Activated naive CD4-positive, alpha-beta T cell (primary cell): ENCODE measurements at places on chromosomes 6 and 20.

DNA sequence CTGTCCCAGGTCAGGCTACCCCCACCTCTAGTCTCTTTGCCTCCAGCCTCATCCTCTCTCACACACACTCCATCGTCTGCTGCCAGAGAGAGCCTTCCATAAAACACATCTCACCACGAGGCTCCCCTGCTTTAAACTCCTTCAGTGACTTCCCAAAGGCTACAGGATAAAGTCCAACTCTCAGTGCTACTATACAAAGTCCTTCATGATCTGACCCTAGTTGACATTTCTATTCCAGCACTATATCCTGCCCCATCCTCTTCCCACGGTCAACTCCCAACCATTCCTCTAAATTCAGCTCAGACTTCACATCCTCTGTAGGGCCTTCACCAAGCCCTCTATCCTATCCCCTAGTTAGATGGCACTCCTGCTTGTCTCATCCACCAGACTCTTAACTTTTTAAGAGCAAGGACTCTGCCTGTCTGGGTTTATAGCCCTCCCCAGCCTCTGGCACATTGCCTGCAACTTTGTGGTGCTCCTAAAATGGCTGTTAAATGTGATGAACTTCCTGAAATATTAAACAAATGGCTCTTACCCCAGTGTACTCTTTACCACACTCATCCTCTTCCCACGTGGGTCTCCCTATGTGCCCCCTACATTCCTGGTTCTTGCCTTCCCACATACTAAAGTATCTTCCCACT is 36.1 kb downstream of the KIF16B start:
- no peak for DNase-seq

- DNase-seq: no peak
Observed at GRCh38 chr20:43789593-43789992, 62.8 kb upstream of the GTSF1L start.

- no peak for DNase-seq
Observed at GRCh38 chr6:44076356-44077213, 50.7 kb downstream of the MRPL14 start.

- DNase-seq: no peak
Observed at GRCh38 chr6:22612236-22612635, 42.9 kb downstream of the HDGFL1 start.

DNA sequence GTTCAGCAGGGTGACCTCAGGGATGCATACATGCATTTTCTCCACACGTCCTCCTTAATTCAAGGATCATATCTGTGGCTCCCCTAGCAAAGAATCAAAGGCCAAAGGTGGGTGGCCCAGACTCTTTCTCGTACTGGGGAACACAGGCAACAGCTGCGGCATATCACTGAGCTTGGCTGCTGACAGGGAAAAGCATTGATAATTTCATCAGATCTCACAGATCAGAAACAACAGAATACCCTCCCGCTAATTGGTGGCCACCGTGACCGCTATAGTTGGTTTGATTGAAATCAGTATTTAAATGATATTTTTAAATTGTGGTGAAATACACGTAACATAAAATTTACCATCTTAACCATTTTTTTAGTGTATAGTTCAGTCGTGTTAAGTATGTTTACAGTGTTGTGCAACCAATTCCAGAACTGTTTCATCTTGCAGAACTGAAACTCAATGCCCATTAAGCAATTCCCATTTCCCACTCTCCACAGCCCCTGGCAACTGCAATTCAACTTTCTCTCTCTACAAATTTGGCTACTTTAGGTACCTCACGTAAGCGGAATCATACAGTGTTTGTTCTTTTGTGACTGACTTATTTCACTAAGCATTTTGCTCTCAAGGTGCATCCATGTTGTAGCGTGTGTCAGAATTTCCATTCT is 74.7 kb upstream of the TMEM170B start:
- no peak for DNase-seq

DNA sequence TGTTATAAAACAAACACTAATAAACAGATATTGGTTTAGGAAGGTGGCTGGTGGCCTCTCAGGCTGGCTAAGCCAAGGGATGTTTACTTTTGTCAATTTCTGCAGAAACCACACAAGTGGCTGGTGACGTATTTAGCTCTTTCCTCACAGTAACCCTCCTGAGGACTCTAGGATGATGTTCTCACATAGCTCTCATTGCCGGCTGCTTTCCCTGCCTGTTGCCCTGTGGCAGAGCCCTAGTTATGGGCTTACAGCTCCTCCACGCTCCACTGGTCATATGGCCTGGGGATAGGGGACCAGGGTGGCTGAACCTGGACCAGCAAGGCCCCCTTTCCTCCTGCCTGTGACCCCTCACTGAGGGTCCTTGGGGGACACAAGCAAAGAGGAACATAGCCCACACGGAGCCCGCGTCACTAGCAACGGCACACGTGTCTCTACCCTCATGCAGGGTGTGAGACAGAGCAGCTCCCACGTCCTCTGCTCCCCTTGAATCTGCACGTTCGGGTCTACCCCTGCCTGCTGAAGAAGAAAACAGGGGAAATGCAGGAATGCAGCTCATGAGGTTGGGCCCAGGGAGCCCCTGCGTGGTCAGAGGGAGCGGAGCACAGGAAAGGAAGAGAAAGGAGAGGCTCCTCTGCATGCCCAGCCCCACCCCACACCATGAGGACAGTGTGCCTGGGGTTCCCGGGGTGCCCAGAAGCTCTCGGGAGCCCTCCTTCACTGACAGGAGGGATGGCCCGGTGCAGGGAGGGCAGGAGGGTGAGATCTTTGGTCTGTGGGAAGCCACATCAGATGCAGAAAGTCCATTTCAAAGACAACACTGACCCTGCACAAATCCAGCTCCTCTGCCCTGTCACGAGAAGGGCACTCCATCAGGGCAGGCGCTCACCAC is 13.9 kb downstream of the RAMACL start:
- DNase-seq: no peak

GRCh38 chr6:52551483-52552277 is 25.2 kb downstream of the TRAM2 start:
- no peak for DNase-seq

GRCh38 chr6:139643986-139644385 is 269.5 kb upstream of the CITED2 start:
- DNase-seq: no peak

- DNase-seq: no peak
Observed at GRCh38 chr6:132140189-132140588, 189.0 kb upstream of the CCN2 start.

- no peak for DNase-seq
Observed at GRCh38 chr20:45114465-45115385, at the start of gene WFDC5. Gene WFDC5, minus strand, starts transcription at chr20:45115174. Its CDS starts 91 bp downstream, at chr20:45115083.

- no peak for DNase-seq
Observed at GRCh38 chr6:156870924-156871539, 93.9 kb downstream of the ARID1B start.

DNA sequence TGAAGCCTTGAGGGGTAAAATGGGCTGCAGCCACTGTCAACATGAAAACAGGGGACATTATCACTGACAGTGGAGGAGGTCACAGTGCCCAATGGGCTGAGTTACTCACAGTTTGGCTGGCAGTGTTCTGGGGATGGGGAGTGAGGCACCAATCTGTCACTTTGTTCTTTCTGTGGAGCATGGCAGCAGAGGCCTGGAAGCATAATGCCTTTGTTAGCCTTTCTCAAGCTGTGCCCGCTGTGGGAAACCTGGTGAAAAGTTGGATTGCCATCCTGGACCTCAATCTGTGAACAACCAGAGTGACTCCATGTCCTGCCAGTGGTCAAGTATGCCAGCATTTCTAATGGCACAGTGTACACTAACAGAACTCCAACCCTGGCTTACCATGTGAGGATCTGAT is 143.6 kb downstream of the OR2B2 start:
- DNase-seq: no peak

DNA sequence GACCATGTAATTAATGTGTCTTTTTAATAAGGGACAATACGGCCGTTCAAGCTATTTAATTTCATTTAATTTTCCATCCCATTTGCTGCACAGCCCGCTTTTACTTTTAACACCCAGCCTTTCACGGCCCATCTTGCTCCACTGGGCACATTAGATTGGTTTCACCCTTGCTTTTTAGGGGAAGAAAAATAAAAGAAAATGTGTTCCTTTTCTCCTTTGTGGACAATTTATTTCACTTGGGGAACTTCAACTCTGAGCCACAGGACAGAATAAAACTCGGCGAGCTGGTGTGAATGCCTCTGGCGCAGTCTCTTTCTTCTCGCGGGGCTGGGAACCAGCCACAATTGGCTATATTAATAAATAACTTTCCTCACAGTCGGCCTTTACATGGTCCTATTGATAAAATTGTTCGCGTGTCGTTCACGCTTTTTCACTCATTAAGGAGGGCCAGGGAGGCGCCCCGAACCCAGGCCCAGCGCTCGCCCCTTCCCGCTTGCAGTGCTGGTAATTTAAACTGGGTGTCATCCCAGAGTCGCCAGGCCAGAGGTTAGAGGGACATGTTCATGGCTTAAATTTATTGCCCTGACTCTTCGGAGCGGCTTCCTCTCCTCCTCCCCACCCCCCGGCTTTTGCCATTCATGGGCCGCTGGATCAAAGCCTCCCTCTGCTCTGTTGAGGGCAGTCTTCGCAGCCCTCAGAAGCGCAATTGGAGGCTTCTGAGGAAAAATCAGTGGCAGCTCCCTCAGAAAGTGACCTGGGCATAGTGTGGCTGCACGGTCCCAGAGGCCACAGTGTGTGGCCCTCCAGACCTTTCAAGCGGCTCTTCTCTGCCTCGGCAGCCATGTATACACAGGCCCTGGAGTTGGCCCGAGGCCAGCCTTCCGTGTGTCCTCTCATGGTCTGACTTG is 2.2 kb upstream of the PRDM13 start:
- DNase-seq: no peak

DNA sequence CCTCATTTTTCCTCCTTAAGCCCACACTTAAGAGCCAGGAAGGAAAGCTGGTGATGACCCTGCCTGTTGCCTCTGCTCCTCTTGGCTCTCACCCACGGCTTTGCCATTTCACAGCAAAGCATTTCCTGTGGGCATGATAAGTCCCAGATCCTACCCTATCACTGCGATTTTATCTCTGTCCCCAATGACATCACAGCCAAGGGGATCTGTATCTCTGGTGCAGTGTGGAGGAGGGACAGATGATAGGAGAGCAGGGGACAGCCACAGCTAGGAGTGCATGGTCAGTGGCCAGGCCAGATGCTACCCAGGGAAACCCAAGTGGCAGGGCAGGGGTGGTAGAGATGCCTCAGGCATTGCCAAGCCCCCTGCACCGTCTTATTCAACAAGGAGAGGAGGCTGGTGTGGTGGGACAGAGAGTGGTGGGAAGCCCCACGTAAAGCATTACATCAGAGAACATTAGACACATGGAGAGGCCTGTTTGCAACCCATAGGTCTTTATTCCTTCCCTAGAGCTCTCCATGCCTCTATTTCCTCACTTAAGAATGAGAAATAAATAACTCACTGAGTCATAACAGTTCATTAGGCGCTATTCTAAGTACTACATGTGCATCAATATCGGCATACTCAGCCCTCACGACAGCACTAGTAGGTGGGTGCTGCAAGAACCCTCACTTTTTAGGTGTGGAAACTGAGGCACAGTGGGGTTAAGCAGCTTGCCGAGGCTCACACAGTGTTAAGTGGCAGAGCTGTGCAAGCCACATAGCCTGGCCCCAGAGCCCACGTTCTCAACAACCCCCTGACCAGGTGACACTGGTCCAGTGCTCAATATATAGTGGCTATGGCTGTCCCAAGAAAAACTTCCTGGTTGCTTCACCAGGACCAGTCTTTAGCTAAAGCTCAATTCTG is 4.6 kb downstream of the TFEB start:
- DNase-seq: no peak

- DNase-seq: no peak
Observed at GRCh38 chr6:593139-593906, 63.6 kb downstream of the HUS1B start.

- DNase-seq: no peak
Observed at GRCh38 chr6:105429676-105430075, 26.8 kb upstream of the PREP start.

DNA sequence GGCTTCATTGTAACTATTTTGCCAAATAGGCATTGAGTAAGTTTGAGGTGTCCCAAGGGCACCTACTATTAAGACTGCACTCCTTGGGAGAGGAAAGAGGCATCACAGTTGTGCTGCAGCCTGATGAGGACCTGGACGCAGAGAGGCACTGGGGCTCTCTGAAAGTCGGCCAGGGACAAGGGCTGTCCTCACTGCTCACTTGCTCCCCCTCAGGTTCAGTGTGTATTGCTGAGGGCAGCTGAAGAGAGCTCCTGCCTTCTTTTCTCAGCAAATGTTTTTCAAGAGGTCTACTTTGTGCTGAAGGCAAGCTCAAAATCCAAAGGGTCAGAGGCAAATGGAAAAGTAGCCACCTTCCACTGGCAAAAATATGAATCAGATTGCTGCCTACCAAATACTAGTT is 331.8 kb downstream of the RIMS1 start:
- no peak for DNase-seq

DNA sequence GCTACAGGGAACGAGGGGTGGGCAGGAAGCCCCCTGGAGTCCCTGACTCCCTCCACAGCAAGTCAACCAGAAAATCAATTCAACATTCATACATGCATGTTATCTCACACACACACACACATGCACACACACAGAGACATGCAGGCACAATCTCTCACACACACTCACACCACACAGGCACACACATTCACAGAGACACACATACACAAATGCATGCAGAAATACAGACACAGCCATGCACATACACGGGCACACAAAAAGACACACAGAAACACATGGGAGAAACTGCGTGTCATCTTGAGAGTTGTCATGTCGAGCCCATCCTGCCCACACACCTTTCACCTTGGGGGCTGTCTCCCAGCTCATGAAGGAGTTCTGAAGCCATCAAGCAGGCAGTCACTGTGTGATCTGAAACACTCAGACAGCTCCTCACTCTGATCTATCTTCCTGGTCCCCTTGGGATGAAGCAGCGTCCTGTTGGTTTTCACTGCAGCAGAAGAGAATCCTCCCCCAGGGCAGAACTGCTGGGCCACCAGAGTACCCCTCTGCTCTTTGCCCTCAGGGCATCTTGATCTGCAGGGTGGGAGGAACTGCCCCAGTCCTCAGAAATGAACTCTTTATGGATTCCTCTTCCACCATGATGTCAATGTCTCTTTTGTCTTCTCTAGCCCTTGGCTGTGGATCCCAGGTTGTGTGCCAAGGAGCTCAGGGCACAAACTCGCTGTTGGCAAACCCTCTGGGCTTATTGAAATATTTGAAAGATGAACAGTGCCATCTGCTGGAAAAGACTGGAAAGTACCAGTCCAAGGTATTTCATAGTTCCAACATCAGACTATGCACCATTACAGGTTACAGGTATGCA is 8.8 kb downstream of the RAET1L start:
- DNase-seq: peak; percentile 10

GRCh38 chr6:168366473-168366872 is 46.9 kb upstream of the DACT2 start:
- DNase-seq: no peak

DNA sequence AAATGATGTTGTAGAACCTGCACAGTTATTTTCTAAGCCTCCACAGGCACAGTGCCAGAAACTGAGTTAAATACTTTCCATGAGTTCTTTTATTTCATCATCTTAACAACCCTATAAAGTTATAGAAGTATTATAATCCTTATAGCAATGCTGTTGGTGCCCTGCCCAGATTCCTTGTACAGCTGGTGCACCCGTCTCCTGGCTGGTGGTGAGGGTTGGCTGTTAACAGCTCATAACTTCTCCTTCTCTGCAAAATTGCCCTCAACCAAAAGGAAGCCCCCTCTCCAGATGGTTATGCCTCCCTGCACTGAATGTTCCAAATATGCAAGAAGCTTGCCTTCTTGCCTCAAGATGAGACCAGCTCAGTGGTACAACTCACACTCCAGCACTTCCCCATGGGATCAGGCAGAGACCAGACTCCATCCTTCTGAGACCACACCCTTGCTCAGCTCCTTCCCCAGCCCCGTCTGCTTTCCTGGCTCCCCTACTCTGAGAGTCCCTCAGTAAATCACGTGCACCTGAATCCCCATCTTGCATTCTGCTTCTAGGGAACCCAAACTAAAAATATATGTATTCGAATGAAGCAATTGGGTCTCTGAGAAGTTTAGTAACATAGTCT is 304.4 kb upstream of the PLCB4 start:
- no peak for DNase-seq
